ENCODE measurements at places on chromosomes 7 and 10.

DNA sequence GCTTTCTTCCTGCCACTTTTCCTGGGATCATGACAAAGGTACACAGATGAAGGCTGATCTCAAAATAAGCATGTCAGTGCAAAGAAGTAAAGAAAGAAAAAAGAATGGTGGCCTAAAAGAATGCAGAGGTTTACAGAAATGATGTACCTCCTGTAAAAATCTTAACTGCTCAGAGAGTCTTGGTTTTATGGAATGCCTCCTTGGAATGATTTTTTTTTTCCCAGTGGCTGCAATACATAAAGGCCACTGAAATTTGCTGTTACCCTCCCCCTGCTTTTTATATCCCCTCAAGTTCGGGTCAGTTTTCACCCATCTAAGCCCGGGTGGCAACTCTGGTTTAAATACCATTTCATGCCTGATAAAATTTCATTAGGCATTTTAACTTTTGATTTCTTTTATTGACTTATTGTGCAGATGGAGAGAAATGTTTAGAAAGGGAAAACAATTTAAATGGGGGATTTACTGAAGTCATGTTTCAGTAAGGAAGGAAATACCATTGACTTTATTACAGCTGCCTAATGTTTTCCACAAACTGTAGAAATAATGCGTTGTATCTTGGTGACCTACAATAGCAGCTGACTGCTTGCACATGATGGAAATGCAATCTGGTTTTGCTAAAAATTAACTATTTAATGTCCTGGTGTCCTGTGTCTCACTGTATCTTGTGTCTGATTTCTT, 102.5 kb downstream of the SAMD9 start:
- DNase-seq = no peak

DNA sequence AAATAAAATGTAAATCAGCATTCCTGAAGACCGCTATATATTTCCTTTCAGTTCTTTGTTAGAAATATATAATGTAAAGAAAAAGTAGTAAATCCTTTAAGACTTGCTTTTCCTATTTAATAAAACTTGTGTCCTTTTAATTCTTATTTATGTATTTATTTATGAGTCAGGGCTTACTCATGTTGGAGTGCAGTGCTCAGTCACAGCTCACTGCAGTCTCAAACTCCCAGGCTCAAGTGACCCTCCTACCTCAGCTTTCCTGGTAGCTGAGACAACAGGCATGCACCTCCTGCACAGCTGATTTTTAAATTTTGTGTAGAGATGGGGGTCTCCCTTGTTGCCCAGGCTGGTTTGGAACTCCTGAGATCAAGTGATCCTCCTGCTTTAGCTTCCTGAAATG, 724.5 kb downstream of the ANKRD7 start:
- DNase-seq = no peak

GRCh38 chr7:40673285-40673684, 538.5 kb downstream of the SUGCT start:
- no peak for DNase-seq

DNA sequence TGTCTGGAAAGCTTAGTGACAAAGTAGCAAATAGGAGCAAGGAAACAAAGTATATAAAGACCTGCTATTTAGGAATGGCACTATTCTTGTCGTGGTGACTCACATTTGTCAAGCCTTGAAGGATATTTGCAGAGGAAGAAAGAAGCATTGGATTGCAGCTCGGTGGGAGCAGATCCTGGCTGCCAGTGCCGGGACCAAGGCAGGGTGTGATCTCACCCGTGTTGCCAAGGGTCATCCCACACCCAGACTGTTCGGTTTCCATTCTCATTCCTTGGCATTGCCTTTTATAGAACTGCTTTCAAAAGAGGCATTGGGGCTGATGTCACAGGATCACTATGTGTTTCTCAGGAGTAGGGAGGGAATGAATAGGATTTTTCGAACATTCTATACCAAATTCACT, 176.2 kb downstream of the GALNT17 start:
- DNase-seq = no peak

DNA sequence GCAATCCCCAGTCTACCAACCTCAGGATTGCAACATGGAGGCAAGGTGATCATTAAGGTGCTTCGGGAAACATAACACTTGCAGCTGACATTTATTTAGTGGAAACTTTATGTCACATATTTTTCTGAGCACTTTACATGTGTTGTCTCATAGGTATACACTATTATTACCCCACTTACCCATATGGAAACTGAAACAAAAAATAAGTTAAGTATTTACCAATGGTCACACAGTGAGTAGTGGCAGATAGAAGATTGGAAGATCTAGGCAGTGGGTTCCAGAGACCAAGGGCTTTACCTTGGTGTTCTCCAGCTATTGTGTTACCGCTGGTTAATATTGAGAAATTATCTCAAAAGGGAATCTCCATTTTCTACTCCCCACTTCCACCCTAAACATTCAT, 1279.1 kb upstream of the SORCS1 start:
- no peak for DNase-seq

GRCh38 chr10:63681993-63682697, 160.9 kb downstream of the REEP3 start:
- no peak for DNase-seq

- DNase-seq = peak; percentile 46
Observed at GRCh38 chr10:72682638-72683037, 9.3 kb upstream of the MCU start.
